ENCODE measurements at places on chromosomes 2 and 18.

DNA sequence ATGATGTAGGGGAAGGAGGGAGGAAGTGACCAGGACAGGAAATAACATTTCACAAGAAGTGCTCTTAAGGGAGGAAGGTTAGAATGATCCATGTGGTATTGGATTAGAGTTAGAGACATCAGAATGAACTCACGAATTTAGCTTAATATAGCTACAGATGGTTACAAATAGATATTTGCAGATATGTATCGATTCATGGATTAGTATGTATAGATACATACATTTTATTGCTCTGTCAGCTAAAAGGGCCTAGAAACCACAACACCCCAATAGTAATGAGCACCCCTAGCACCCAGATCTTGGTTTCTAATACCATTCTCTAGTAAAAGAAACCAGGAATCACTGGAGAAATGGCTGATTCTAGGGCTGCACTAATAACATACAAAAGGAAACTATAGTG lies 59.6 kb upstream of the LTBP1 start:
- DNase-seq: no peak

GRCh38 chr2:231050018-231050901 lies 6.4 kb upstream of the PSMD1 start:
- no peak for DNase-seq

- no peak for DNase-seq
Observed at GRCh38 chr2:181185421-181185820, 205.0 kb downstream of the UBE2E3 start.

DNA sequence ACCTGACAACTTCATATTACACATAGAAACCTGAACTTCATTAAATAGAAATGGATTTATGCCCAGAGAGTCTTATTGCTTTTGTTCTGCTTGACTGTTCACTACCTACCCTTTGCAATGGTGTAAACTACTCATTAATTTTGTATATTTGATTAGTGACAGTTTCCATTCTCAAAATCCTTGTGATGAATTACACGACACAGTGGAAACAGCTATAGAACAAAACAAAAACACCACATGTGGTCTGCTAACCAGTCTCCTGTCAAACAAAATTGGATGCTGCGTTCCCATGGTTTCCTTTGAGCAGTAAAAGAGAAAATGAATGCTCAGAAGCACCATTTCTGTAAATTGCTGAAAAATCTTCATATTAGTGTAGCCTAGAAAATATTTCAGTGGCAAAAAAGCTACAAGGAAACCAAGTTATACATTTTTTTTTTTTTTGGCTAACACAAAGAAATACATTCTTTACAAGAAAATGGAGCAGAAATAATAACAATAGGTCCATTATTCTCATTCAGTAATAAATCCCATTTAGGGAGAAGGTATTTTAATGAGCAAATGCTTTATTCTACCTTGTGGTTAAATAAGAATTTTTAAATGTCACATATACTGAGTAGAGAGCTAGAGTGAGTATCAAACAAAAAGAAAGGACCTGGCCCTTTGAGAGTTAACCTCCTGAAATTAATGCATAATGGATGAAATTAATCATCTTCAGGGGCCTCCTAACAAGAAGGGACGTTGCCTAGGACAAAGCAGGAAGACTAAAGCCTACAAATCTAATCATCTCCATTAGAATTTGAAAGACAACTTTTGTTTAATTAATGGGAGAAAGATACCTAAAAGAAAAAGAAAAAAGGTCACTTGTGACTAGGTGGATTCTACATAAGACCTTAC lies 355.1 kb upstream of the ZC3H15 start:
- no peak for DNase-seq

Data from cardiac septum (tissue), 1 donor.